Keratinocyte (primary cell): ENCODE measurements at places on chromosomes 5 and 9. TPM values are rescaled to one million over a fixed set of nuclear protein-coding genes. Genes with fewer than 3 reads are reported as not detected.

ADGRD2 gene
- 0.04 TPM in 1 of 3 replicates, not detected in the others for polyA plus RNA-seq

- DNase-seq: peak; percentile 30
These were observed 166.4 kb downstream of the TLE1 start for GRCh38 chr9:81522716-81523551.

DNA sequence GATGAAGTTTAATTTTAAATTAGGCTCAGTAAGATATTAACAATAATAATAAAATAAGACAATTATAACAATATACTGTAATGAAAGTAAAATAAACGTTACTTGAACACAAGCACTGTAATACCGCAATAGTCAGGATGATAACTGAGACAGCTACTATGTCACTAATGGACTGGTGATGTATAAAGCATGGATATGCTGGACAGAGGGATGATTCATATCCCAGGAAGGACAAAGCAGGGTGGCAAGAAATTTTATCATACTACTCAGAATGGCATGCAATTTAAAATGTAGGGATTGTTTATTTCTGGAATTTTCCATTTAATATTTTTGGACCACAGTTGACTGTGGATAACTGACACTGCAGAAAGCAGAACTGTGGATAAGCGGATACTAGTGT lies 196.9 kb downstream of the VPS13A start:
- no peak for DNase-seq

DNA sequence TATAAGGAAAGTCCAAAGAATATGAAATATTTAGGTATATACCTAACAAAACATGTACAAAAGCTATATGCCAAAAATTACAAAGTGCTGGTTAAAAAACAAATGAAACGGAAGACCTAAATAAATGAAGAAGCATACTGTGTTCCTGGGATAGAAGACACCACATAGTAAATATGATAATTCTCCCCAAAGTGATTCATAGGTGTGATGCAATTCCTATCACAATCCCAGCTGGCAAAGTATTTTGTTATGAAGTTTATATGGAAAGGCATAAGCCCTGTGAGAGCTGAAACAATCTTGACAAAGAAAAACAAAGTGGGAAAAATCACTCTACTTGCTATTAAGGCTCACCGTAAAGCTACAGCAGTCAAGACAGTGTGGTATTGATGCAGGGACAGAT lies 2.6 kb upstream of the SMIM23 start:
- DNase-seq: no peak

TLX3 gene
- not detected in 3 replicates for polyA plus RNA-seq

- no peak for DNase-seq
These were observed 455.1 kb upstream of the RGMB start for GRCh38 chr5:98318386-98318785.

GRCh38 chr9:109792951-109793546 lies 13.1 kb downstream of the PALM2AKAP2 start:
- DNase-seq: peak; percentile 54

RAI14 gene
- 31.4 to 37.6 TPM (median 31.9 TPM) in 3 replicates for polyA plus RNA-seq

DNA sequence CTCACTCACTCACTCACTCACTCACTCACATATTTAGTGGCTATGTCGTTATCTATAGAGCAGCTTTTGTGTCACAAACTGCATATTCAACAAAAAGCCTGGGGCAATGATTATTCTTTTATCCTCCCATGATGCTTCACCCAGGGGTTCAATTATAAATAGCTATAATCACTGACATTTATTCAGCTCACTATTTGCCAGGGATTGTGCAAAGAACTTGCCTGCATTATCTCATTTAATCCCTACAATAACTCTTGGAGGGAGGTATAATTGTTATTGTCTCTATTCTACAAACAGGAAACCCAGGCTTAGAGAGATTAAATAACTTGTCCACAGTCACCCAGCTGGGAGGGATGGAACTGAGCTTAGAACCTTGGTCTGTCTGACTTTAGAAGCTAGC lies 298.0 kb upstream of the MSX2 start:
- DNase-seq: no peak

HDAC3 gene
- polyA plus RNA-seq: 93.6 to 97.4 TPM (median 96.0 TPM) in 3 replicates

FOXD4L3 gene
- not detected in 3 replicates for polyA plus RNA-seq

GPR150 gene
- polyA plus RNA-seq: 0.07 to 0.08 TPM (median 0.07 TPM) in 3 replicates

DNA sequence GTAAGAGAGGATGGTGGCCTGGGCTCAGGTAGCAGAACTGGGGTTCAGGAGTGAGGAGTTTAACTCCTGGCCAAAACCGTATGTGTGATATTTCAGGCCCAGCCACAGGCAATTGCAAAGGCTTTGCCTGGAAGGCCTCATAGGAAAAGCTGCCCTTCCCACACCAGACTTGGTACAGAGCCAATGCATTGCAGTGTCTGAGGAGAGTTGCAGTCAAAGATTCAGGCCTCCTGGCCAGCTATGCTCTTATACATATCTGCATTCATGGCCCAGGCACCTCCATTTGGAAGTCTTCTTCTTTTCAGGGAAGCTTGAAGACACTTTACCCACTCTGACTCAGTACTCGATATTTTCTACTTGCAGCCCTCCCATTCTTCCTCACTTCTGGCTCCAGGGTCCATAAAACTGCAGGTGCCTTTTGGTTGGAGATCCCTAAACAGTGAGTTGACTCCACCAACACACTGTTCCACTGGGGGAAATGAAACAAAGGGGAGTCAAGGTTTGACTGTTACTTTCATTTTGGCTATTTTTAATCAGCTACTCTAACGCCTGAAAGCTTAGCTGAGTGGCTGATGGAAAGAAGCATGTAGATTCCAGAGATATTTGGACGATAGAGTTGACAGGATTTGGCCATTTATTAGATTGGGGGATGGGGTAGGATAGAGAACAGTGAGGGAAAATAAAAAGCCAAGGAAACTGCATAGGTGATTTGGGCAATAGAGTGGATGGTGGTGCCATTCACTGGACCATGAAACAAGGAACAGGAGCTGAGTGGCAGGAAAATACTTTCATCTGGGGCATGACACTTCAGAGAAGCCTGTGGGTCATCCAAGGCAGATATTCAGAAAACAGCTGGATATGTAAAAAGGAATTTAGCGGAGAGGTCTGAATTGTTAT lies 30.6 kb upstream of the IL33 start:
- DNase-seq: no peak

GRCh38 chr5:95647886-95648860 lies 1.6 kb downstream of the RFESD start:
- DNase-seq: no peak

NUDT12 gene
- 7.5 to 17.6 TPM (median 12.3 TPM) in 3 replicates for polyA plus RNA-seq

EPB41L4B gene
- 7.3 to 13.7 TPM (median 12.8 TPM) in 3 replicates for polyA plus RNA-seq

- DNase-seq: no peak
These were observed 95.2 kb upstream of the PHF24 start for GRCh38 chr9:34862836-34863235.

- DNase-seq: no peak
These were observed 2.3 kb downstream of the NKX2-5 start for GRCh38 chr5:173232499-173233346.

GRCh38 chr9:87834357-87834756 lies 48.3 kb upstream of the SPATA31E1 start:
- DNase-seq: no peak

DNA sequence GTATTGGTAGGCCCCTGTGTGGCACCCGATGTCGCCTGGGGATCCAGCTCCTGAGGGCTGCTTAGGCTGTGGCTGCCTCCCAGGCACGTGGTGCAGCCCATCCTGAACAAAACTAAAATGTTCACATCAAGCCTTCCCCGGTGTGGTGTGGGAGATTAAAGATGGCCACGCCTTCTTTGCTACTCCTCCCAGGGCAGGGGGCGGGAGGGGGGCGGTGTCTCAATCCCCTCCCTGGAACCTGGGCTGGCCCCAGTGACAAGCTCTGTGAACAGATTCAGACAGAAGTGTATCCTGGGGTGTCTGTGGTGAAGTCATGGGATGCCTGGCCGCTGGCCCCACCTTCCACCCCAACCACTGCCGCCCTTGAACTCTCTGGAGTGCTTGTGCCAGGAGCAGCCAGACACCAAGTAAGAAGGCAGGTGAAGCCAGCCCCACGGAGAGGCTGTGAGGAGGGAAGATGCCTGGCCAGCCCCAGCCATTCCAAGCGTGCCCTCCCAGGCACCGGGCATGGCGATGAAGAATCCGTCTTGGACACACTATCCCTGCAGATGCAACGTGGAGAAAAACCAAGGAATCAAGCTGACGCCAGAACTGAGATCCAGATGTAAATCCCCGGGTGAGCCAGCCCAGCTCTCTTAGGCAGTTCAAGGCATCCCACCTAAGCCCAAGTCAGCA lies 75.8 kb downstream of the AK8 start:
- no peak for DNase-seq

ARAP3 gene
- 1.3 to 2.4 TPM (median 1.3 TPM) in 3 replicates for polyA plus RNA-seq

- no peak for DNase-seq
These were observed 33.2 kb downstream of the TTLL11 start for GRCh38 chr9:122059955-122060324.

- peak; percentile 56 for DNase-seq
These were observed 117.8 kb downstream of the MAST4 start for GRCh38 chr5:66713998-66714397.

DNA sequence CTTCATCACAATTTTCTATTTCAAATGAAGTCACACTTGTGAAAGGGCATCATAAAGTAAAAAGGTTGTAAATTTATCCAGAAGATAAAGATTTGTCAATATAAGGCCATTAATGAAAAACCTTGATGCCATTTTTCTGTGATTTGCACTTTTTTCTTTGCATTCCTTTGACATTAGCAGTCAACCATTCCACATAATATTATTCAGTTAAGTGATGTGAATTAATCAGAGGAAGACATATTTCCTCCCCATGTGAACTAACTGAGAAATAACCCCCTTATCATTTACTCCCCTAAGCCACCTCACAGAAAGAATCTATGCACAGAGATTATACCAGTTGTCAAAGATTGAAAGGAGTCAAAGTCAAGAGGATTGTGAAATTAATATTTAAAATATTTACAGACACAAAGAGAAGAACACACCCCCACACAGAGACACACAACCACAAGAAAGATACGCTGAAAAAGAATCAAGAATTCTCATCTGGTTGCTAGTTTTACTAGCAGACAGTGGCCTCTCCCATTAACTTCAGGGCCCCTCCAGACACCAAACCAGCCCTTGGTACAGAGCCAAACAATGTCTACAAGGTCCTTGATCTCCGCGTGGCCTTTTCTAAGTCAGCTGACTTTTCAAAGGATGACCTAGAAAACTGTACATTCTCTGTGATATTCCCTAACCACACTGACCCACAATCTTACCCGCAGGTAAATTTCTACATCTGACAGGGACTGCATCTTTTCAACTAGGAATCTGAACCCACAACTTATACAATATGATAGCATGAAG lies 29.5 kb downstream of the GNAQ start:
- DNase-seq: no peak

GRCh38 chr9:131727184-131727759 lies 12.6 kb downstream of the RAPGEF1 start:
- DNase-seq: peak; percentile 65

- no peak for DNase-seq
These were observed 117.8 kb upstream of the OSMR start for GRCh38 chr5:38728029-38728428.

GRCh38 chr9:127154390-127155191 lies 32.2 kb upstream of the ANGPTL2 start:
- DNase-seq: no peak

ZBED3 gene
- polyA plus RNA-seq: 0.50 to 0.59 TPM (median 0.58 TPM) in 3 replicates

- DNase-seq: no peak
These were observed 17.9 kb downstream of the TMEM167A start for GRCh38 chr5:83059341-83059740.

DNA sequence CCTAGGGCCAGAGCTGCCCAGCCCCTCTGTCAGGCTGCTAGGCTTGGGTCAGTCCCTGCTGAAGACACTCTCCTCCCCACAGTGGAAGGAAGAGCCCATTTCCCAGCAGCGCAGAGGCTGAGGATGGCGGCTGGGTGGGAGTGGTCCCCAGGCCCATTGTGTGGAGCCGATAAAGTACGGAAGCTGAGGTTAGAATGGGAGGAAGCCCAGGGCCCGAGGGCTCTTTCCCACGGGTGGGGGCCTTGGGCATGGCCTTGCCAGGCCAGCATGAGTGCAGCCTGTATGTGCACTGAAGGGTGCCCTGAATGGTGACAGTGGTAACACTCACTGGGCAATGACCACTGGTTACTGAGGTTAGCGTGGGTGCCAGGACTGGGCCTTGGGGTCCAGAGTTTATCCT lies 125.9 kb downstream of the RGS3 start:
- DNase-seq: no peak

- no peak for DNase-seq
These were observed 9.3 kb upstream of the SMAD5 start for GRCh38 chr5:136123236-136123768.

- DNase-seq: no peak
These were observed 69.3 kb downstream of the MAT2B start for GRCh38 chr5:163574472-163575440.

INSL4 gene
- polyA plus RNA-seq: 0.04 TPM in 1 of 3 replicates, not detected in the others

DNA sequence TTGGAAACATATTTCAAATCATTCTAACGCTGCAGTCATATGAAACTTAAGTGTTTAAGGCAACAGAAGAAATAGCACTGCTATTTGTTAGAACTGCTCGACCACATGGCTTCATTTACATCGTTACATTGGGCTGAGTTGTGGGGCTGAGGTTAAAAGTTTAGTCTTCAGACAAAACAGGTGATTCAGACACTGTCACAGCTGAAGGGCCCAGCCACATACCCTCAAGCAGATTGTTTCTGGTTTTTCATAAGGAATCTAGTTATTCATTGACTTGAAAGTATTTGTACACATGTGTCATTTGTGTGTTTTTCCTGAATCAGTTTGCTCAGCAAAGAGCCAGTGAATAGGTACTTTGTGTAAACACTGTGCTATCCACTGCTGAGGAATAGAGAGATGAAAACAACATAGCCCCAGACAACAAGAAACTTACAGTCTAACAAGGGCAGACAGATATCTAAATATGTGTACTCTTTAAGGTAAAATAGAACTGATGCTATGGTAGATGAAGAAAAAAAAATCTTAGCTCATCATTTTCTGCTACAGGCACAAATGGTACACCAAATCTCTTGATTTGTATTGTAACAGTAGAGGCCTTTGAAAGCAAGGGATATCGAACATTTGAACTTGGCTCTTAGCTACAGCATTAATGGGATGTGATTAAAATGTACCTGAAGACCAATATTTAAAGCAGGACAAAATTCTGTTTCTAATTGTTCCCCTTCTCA lies 357.6 kb upstream of the RPS23 start:
- DNase-seq: peak; percentile 5

- DNase-seq: no peak
These were observed 23.1 kb downstream of the SPTAN1 start for GRCh38 chr9:128575469-128575868.

CREB3 gene
- 24.6 to 33.2 TPM (median 27.0 TPM) in 3 replicates for polyA plus RNA-seq

DNA sequence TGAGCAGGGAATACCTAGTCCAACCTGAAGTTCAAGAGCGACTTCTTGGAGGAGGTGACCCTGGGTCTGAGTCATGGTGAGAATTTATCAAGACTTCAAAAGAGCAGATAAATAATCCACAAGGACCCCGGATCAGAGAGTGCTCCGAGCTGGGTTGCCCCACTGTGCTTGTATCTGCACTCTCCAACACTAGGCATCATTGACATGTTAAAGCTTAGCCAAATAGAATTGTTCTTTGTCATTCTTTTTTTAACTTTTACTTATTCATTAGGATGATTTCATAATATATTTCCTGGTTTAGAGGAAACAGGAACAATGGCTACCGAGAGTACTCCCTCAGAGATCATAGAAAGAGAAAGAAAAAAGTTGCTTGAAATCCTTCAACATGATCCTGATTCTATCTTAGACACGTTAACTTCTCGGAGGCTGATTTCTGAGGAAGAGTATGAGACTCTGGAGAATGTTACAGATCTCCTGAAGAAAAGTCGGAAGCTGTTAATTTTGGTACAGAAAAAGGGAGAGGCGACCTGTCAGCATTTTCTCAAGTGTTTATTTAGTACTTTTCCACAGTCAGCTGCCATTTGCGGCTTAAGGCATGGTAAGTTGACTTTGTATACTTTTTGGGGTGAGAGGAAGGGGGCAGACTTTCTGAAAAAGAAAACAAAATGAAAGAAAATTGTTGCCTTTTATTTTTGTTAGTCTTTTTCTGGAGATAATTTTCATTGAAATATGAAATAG lies at the start of gene CARD6:
Gene CARD6 (plus strand): TSS at position 300 of the 738 bp plus-strand sequence. CDS start 16 bp downstream, at position 316.
- DNase-seq: no peak
